HT1080 (cell line): ENCODE measurements at places on chromosomes 2 and 18. TPM values are rescaled to one million over a fixed set of nuclear protein-coding genes. Genes with fewer than 3 reads are reported as not detected.

DNA sequence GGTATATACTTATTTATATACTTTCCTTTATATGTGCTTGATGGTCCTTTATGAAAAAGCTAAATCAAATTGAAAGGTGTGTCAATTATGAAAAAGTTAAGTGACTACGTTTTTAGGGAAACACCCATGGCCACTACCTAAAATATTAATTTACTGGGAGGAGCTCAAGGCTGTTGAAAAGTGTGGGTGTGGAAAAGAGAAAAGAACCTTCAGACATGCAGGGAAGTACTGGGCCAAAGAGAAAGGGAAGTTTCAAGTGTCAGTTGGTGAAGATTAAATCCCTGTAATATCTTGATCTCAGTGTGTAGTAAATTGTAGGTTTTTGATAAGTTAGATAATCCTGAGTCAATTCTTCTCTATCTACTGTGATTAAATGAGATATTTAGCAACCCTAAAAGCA lies 6.2 kb upstream of the GKN1 start:
- no peak for DNase-seq

- no peak for DNase-seq
Observed at GRCh38 chr2:112588611-112589045, 4.2 kb downstream of the CHCHD5 start.

GRCh38 chr2:33522576-33522975 lies 46.1 kb downstream of the RASGRP3 start:
- DNase-seq = no peak

DNA sequence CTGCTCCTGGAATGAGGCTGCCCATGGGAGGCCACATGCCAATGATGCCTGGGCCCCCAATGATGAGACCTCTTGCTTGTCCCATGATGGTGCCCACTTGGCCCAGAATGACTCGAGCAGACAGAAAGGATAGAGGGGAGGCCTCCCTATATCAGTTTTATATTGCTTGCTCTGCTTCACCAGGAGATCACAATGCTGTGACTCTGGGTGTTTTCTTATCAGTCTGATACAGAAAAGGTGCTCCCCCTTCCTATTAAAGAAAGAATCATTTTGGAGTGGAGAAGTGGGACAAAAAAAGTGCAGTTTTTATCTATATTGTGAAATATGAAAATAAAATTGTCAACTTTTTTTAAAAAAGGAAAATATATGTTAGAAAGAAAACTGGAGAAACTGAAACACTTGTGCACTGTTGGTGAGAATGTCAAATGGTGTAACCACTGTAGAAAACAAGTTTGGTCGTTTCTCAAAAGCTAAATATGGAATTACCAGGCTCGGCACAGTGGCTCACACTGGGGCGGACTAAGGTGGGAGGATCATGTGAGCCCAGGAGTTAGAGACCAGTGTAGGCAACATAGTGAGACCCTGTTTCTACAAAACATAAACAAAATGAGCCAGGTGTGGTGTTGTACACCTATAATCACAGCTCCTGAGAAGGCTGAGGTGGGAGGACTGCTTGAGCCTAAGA lies 21.8 kb downstream of the LPIN2 start:
- no peak for DNase-seq

DNA sequence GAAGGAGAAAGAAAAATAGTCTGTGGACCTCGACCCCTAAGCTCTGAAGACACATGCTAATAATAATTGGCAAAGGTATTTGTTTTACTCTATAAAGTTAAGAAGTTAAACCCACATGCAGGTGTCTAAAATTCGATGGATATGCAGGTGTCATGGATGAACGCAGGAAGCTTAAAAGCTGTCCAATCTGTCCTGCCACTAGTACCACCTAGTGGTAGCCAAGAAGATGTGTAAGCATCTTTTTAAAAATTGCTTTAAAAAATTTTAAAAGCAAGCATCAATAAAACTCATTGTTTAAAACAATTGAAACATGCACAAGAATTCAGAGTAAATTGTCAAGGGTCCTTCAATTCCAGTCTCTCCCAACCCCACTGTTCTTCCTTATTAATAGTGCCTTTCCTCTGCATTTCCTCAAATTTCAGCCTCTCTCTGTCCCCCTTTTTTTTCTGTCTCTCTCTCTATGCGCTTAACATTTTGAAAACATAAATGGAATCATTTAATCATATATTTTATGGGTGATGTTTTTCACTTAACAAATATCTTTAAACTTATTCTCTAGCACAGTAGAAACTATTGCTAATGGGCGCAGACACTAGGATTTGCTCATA lies 30.6 kb upstream of the PPP3R1 start:
- no peak for DNase-seq

CTLA4 gene
- total RNA-seq = not detected in 2 replicates

TNS1 gene
- 9.6 and 10.5 TPM in 2 replicates for total RNA-seq
